ENCODE measurements at places on chromosomes 11 and 22.
A peak's percentile ranks its signal among the peaks of the same experiment; 100 is the strongest.

DNA sequence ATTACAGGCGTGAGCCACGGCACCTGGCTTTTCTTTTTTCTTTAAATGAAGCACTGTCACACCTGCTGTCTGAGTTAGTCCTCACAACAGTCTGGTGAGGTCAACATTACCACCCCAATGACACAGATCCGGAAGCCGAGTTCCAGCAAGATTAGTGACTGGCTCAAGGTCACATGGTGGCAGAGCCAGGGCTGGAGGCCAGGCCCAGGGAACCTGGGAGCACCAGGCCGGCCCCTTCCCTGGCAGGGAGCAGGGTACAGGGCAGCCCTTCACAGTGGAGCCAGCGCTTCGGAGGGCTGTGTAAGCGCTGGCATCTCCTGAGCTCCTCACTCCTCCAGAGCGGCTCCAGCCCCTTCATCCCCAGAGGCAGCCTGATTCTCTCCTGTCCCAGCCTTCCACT, 118.7 kb downstream of the ST3GAL4 start:
- DNase-seq: no peak

GRCh38 chr11:106161775-106162634, 84.5 kb downstream of the AASDHPPT start:
- DNase-seq: no peak

DNA sequence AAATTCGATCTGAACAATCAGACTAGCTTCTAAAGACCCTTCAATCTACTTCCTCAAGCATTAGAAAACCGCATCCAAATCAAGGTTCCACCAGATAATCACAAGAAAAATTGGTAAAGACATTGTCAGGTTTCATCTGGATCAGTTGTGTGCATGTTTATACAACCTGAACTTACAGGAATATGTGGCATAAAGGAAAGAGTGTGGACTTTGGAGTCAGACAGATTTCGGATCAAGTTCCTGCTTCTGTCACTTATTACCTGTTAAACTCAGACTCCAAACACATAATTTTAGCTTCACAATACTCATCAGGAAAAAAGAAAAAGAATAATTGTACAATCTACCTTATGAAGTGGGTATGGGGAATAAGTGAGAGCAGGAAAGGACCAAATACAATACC, 80.5 kb downstream of the MPPED2 start:
- DNase-seq: no peak

GRCh38 chr11:116544721-116545120, 228.1 kb downstream of the BUD13 start:
- no peak for DNase-seq

- no peak for DNase-seq
Measured at GRCh38 chr11:90251599-90251998, 28.8 kb upstream of the CHORDC1 start.

DNA sequence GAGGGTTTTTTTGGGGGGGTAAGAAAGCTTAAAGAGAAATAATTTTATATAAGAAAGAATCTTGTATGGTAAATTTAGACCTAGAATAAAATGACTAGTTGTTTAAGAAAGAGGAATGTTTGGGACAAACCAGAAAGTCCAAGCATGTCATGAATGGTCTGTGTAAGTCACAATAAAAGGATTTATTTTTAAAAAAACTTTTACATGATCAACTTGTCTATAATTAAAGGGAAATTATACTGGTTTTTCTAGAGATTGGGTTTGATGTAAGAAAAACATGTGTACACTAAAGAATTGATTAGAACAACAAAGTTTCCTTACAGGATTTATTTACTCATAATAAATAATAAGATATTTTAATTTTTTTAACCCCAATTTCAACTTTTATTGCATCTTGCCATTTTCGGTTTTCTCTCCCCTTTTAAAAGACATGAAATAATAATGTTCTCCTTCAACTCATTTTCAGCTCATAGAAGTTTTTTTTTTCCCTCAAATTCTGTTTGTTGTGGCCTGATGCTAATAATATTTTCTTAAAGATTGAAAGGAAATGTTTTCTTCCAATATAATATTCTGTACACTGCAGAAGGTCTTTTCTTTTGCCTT, 35.4 kb upstream of the INCENP start:
- DNase-seq: peak; percentile 23

- DNase-seq: no peak
Measured at GRCh38 chr11:74839971-74840370, 91.3 kb downstream of the RNF169 start.

DNA sequence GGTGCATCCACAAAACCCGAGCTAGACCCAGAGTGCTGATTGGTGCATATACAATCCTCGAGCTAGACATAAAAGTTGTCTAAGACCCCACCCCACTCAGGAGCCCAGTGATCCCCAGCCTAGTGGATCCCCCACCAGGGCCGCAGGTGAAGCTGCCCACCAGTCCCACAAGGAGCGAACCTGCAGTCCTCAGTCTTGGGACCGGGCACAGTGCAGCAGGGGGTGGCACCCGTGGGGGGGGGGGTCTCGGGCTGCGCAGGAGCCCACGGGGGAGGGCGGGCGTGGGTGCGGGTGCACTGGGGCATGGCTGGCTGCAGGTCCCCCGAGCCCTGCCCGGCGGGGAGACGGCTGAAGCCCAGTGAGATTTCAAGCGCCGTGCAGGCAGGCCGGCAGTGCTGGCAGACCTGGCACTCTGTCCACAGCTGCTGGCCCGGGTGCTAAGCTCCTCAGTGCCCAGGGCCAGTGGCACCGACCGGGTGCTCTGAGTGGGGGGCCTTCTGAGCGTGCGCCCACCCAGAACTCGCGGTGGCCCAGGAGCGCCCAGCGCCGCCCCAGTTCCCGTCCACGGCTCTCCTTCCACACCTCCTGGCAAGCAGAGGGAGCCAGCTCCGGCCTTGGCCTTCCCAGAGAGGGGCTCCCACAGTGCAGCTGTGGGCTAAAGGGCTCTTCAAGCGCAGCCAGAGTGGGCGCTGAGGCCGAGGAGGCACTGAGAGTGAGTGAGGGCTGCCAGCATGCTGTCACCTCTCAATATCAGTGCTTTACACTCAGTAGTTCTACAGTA, 989.1 kb downstream of the FAM181B start:
- no peak for DNase-seq

- no peak for DNase-seq
Measured at GRCh38 chr22:44956840-44957767, 52.7 kb downstream of the PHF21B start.

GRCh38 chr11:13318498-13319295, 41.1 kb downstream of the BMAL1 start:
- no peak for DNase-seq

GRCh38 chr11:67670316-67671210, 3.9 kb downstream of the ALDH3B2 start:
- DNase-seq: no peak

DNA sequence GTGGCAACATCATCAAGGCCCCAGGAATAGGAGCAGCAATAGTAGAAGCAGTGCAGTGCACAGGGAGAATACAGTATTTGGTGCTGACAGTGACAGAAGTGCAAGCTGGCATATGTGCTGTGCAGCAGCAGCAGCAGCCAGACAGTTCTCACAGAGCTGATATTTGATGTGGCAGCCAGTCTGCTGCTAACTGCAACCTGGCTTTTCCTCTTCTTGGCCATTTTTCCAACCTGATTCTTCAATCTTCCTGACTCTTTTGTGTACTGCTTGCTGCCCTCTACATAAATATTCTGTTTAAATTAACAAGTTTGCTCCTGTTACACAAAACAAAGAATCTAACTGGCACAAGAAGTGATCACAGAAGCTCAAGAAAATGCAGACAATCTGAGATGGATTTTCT, 102.0 kb downstream of the CASP12 start:
- DNase-seq: no peak

DNA sequence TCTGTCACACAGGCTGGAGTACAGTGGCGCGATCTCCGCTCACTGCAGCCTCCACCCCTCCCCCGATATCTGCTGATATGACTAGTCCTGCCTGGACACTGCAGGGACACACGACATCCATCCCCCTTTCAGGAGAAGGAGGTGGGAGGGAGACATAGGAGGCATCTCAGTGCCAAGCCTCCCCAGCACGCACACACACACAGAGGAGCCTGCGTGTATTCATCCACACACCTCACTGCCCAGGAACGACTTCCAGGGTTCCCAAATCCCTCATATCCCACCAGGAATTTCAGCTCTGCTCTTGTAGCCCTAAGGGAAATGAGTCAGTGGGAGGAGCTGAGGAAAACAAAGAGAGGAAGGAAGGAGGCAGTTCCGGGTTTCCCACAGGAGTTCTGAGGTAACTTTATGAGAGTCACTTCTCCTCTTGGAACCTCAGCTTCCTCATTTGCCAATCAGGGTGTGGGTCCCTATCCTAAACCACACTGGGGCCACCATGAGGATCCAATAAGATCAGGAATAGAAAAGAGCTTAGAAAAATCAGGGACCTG, 37.2 kb upstream of the ACER3 start:
- peak; percentile 89 for DNase-seq

DNA sequence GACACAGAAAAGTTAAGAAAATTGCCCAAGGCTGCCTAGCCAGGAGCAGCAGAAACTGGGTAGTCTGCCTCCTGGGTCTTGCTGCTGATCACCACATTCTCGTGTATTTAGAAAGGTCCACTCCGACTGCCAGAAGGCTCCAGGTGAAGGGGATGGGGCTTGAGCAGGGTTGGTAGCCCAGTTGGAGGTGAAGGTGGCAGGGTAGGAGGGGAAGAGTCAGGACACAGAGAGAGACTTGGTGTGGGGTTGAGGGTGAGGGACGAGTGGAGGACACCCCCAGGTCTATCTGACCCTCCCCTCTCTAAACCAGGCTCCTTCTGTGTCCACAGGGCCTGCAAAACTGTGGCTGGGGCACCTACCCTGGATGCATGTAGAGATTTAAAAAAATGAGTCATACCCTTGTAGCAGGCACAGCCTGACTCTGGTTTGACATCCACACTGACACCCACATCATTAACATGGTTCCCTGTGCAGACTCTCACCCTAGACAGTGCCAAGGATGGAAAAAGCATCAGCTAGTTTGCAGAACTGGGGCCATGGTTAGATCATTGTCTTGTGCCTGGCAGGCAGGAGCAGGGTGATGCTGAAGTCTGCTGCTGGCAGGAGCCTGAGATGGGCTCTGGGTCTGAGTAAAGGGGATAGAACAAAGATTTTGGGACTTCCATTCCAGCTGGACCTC, 273.2 kb downstream of the TENM4 start:
- DNase-seq: no peak

DNA sequence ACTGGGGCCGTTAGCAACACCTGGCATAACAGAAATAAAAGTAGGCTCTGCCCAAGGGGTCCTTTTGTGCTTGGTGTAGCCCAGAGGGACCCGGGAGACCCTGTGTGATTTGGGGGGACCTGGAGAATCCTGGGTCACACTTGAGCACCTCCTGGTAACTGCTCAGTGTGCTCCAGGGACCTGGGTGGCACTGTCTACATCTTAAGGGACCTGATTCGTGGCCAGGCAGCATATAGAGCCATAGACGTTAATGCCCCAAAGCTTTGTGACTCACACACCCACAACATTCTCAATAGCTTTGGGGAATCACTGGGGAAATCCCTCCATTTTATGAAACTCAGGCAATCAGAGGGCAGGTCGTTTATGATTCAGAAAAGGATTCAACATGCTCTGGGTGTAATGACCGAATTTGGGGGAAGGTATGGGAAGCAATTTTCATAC, 3.6 kb upstream of the IGF2 start:
- DNase-seq: peak; percentile 12

DNA sequence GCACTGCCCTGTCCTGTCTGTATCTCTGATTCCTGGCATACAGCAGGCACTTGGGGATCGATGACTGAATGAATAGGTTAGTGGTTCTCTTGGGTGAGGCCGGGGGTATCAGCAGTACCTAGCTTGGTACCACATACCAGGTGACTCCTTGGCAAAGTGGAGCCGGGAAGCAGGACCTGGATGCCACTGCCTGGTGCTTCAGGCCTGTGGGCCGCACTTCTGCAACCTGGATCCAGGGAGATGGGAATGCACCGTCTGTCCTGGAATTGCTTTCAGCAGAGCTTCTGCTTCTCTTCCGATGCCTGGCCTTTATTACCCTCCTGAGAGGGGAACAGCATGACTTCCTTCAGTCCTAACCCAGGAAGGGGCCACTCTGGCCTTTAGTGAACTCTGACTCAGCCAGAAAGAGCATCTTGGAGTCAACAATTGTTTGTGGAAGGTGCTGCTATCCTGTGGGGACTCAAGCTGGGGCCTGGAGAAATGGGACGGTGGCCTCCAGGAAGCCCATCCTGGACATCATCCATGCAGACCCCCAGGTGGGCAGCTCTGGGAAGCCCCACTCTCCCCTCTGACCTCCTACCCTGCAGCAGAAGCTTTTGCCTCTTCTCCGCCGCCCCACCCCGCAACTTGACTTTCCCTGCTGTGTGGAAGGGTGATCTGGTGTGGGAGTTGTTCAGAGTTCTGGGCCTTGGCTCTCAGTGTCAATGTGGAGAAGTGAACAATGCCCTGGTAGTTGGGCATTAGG, 5.1 kb downstream of the CD82 start:
- no peak for DNase-seq
